ENCODE measurements at places on chromosomes 16 and 17.

DNA sequence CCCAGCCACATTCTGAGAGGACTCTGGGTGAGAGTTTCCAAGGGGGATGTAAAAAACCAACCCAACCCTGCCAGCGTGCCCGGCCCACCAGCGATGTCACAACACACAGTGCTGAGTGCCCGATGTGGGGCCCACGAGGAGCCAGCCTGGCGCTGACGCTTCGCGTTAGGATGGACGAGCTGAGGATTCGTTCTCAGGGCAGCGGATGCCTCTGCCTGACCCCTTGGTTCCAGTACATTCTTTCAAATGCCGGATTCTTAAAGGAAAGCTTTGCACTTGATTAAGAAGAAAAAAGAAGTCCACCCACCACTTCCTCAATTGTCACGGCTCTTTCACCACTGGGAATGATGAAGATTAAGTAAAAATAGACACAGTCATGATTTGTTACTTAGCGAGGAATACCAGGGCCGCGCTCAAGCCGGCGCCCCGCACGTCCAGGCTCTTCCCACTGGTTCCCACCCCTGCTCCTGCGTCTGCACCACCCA lies 79.4 kb downstream of the IRF8 start:
- no peak for DNase-seq

- DNase-seq, result no peak
These were observed 228.5 kb upstream of the PMFBP1 start for GRCh38 chr16:72400257-72401083.

DNA sequence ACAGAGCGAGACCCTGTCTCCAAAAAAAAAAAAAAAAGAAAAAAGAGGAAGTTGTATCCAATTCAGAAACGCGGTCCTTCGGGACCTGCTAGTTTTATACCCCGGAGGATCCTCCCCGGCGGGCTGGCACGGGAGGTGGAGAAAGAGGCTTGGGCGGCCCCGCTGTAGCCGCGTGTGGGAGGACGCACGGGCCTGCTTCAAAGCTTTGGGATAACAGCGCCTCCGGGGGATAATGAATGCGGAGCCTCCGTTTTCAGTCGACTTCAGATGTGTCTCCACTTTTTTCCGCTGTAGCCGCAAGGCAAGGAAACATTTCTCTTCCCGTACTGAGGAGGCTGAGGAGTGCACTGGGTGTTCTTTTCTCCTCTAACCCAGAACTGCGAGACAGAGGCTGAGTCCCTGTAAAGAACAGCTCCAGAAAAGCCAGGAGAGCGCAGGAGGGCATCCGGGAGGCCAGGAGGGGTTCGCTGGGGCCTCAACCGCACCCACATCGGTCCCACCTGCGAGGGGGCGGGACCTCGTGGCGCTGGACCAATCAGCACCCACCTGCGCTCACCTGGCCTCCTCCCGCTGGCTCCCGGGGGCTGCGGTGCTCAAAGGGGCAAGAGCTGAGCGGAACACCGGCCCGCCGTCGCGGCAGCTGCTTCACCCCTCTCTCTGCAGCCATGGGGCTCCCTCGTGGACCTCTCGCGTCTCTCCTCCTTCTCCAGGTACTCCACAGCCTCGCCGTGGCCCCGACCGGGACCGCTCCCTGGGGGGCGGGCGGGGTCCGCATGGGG lies at the start of gene CDH3:
Gene CDH3, plus strand, starts transcription at position 596 of the 779 bp plus-strand sequence. Its CDS starts 70 bp downstream, at position 666.
- DNase-seq, result no peak

DNA sequence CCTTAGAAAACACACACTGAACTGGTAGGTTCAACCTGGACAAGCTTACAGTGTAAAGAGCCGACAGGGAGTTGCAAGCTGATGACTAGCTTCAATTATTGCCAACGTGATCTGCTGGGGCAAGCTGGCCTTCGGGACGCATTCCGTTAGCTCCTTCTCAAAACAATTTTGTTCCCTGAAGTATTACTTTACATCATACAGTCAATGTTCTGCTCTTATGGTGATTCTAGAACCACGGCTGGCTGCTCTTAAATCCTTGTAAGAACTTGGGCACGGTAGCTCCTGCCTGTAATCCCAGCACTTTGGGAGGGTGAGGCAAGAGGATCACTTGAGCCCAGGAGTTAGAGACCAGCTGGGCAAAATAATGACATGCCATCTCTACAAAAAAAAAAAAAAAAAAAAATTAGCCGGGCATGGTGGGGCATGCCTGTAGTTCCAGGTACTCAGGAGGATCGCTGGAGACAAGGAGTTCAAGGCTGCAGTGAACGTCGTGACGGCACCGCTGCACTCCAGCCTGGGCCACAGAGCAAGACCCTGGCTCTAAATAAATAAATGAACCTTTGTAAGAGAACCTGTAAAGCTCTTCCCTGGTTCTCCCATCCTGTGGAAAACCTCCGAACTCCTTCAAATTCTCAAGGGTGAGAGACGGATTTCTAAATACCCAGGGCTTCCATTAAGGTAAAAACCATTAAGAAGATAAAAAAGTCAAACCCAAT lies 2.0 kb downstream of the CDIP1 start:
- DNase-seq, result no peak

GRCh38 chr17:27294689-27295630 lies 1.0 kb downstream of the WSB1 start:
- DNase-seq, result peak; percentile 75

DNA sequence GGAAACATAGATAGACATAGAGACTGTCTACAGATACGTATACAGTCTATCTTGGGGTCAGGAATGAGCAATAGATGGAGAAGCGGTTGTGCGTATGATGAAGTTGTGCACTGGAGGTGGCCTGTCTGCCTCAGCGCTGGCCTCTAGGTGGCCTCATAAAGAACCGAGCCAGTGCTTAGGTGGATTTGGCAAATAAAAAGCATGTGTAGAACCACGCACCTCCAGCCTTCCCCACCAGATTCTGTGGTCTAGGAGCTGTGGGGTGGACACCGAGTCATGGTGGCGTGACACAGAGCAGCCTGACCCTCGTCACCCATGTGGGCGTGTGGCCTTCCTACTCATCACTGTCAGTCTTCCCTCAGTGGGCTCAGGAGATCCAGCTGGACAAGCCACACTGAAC lies 34.0 kb downstream of the PGS1 start:
- no peak for DNase-seq

DNA sequence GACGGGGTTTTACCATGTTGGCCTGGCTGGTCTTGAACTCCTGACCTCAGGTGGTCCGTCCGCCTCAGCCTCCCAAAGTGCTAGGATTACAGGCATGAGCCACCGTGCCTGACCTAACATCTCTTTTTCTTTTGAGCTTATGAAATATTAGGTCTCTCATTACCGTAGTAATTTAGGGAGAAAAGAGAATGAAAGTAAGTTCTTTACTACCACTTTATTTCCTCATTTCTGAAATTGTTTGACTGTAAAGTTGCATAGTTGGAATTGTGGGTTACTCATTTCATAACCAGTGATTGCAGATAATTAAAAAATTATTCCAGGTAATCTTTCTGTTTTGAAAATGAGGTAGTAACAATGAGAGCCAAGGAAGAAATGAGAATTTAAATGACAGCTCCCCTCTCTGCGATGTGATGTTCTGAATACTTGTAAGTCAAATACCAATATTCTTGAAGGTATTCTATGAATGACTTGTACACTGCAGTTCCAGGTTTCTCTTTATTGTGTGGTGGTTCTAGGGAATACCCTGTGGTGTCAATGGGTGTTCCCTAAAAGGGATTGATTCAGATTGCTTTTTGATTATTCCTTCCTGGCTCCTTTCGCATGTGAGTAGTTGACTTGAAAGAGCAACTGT lies 28.3 kb downstream of the MAP2K4 start:
- no peak for DNase-seq

DNA sequence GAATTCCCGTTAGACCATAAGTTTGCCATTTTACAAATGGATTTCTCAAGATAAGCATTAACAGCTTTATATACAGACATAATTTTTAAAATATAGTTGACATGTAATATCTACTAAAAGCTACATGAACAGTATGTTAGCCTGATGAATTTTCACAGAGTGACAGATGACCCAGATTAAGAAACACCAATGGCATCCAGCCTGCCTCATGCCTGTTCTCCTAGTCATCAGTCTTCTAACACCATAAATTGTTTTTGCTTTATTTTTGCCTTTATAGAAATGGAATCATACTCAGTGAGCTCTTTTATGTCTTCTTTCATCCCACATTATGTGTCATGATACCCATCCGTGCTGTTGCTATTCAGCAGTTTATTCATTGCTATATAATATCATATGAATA lies 80.0 kb downstream of the ATF7IP2 start:
- no peak for DNase-seq

DNA sequence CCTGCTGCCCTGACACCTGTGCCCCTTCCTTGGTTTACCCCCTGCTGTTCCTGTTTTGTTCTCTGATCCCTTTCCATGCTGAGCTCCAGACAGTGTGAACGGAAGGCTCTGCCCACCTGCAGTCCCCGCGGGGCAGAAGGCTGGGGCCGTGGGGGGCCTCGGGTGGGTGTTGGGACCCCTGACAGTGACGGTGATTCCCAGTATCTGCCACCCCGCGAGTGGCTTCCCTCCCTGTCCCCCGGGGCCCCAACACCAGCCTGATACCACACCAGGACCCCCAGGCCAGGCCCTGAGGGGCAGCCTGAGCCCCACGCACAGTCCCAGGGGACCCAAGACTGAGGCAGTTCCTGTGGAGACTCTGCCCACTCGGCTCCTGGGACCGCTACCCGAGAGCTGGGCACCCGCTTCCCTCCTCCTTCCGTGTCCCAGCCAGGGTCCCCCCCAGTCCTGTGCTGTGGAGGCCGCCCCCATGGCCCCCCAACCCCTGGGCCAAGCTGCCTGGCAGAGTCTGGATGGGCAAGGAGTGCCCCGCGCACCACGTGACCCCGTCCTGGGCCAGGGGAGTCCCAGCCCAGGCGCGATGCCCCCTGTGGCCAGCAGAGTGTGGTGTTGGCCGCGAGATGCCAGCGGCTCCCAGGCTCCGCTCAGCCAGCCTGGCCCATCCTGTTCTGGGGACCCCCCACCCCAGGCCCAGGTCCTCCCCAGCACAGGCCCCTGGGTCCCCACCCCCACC lies 10.0 kb upstream of the C1QTNF8 start:
- peak; percentile 62 for DNase-seq

GRCh38 chr16:24771132-24771778 lies 41.8 kb downstream of the TNRC6A start:
- no peak for DNase-seq

- peak; percentile 89 for DNase-seq
These were observed 72.7 kb downstream of the GNAO1 start for GRCh38 chr16:56263711-56264608.

DNA sequence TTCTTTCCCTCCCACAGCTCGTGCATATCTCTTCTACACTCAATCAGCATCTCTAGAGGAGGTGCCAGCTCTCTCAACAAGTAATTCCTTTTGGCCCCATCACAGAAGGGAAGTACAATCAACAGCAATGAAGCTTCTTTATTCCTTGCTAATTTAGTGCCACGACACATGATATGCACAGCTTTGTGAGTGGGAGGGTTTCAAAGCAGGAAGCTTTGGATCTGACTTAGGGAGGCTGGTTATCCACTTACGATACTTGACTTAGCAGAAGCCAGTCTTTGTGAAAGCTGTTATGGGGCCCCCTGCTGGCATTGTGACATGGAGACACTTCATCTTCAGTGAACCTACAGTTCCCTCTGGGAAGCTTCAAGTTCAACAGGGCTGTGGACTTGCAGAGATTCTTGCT lies 81.0 kb downstream of the TMEM100 start:
- DNase-seq, result peak; percentile 79

- DNase-seq, result no peak
These were observed 8.4 kb downstream of the PHF12 start for GRCh38 chr17:28942925-28943324.

- no peak for DNase-seq
These were observed 124.6 kb downstream of the IRX5 start for GRCh38 chr16:55055262-55055661.

- no peak for DNase-seq
These were observed 22.8 kb downstream of the COX11 start for GRCh38 chr17:54945671-54946070.

GRCh38 chr16:57801098-57801808 lies 1.0 kb downstream of the KIFC3 start:
- no peak for DNase-seq

- DNase-seq, result no peak
These were observed 391.3 kb upstream of the CDH5 start for GRCh38 chr16:65975049-65975708.

DNA sequence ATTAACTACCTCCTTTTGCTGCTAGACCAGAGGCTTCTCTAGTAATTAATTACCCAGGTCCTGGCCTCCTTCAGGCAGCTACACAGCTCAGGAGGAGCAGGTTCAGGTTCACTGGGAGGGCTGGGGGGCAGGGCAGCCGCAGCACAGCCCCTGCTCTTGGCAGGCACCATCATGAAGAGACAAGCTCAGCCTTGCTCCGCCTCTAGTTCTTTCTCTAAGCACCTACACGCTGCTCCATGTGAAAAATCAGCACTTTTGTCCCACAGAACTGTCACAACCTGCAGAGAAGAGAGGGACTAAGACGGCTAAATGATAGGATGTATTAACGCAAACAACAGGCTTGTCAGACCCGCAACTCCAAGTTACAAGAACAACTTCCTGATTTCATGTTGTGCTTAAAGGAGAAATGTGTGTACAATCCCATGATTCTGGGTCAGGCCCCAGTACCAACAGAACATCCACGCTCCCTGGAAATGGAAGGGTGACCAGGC lies 53.4 kb downstream of the GRB2 start:
- DNase-seq, result no peak

GRCh38 chr16:67150833-67151396 lies at the start of gene B3GNT9:
B3GNT9 (minus strand) TSS chr16:67150998; CDS start chr16:67150485, 513 bp downstream.
- peak; percentile 95 for DNase-seq

DNA sequence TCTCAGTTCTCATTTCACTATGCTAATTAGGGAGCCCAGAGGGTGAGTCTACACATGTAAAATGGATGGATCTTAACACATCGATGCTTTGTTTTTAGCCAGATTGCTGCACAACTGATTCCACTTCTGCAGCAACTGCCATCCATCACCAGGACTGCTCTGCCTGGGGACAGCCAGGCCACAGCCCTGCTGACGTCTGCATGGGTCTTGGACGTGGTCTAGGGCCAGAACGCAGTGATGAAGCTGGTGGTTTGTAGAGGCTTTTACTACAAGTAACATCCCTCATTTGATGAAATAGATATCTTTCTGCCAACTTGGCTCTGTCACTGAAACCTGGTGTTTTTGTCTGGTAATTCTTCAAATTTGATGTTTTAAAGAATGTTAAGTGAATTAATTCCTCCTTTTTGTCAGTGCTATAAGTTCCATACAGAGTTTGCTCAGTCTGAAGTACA lies 50.6 kb downstream of the MARCHF10 start:
- no peak for DNase-seq

- DNase-seq, result no peak
These were observed 37.8 kb downstream of the ENGASE start for GRCh38 chr17:79112471-79112870.
